ENCODE measurements at places on chromosomes 16 and 17. TPM values are rescaled to one million over a fixed set of nuclear protein-coding genes. Genes with fewer than 3 reads are reported as not detected.
A peak's percentile ranks its signal among the peaks of the same experiment; 100 is the strongest.

- no peaks in the 10 kb centered on the region for H3K4me1 ChIP-seq
- H3K4me3 ChIP-seq: no peak overlapping the region
- H3K27ac ChIP-seq: no peak overlapping the region
- peaks cover 2% of the 10 kb centered on the region for H3K27me3 ChIP-seq
Measured at GRCh38 chr16:21001262-21001661, 100.7 kb downstream of the LYRM1 start.

DNA sequence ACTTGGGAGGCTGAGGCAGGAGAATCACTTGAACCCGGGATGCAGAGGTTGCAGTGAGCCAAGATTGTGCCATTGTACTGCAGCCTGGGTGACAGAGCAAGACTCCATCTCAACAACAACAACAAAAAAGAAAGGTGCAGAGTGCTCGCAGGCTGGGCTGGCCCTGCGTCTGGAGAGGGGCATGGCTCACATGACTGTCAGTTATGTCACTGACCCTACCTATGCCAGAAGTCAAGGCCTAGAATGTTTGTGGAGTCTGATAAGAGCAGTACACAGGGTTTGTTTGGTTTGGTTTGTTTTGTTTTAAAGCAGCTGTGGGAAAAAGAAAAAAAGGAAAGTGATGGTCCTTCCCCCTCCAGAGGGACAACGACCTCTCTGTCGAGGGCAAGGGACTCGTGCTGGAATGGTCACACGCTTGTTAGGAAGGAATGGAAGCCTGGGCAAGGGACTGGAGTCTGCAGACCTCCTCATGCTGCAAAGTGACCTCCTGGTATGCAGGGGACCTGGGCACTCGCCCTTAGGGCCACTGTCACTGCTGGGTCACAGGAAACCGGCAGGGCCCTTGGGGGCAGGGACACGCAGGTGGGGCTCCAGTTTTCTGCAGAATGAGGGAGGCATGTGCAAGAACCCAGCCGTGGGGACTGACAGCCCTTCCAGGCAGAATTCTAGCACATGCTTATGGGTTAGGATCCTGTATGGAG, 10.1 kb upstream of the OSGIN1 start:
- no peak for DNase-seq
- no peaks in the 10 kb centered on the region for H3K36me3 ChIP-seq
- no peaks in the 10 kb centered on the region for H3K4me1 ChIP-seq
- H3K4me3 ChIP-seq: no peak overlapping the region
- no peaks in the 10 kb centered on the region for H3K27me3 ChIP-seq

DNA sequence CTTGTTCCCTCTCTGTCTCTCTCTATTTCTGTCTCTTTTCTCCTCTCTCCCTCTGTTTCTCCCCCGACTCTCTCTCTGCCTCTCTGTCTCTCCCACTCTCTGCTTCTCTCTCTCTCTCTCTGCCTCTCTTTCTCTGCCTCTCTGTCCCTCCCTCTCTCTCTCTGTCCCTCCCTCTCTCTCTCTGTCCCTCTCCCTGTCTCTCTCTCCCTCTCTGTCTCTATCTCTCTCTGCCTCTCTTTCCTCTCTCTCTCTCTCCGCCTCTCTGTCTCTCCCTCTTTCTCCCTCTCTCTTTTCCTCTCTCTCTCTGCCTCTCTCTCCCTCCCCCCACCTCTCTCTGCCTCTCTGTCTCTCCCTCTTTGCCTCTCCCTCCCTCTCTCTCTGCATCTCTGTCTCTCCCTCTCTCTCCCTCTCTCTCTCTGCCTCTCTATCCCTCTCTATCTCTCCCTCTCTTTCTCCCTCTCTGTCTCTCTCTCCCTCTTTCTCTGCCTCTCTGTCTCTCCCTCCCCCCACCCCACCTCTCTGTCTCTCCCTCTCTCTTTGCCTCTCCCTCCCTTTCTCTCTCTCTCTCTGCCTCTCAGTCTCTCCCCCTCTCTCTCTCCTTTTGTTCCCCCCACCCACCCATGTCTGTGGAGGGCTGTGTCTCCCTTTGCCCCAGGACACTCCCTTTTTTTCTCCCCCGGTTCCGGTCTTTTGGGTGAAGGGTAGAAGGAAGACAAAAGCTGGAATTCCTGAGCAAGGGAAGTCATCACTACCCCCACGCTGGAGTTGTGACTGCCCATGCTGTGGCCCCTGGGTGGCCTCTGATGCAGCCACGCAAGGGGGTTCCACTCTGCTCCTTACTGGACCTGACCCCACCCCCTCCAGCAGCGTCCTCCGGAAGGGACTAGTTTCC, 27.1 kb upstream of the MGAT5B start:
- H3K27ac ChIP-seq: no peak overlapping the region
- no peak overlapping the region for H3K4me3 ChIP-seq
- no peak for DNase-seq
- H3K4me1 ChIP-seq: peaks cover 14% of the 10 kb centered on the region
- peaks cover 25% of the 10 kb centered on the region for H3K27me3 ChIP-seq
- H3K36me3 ChIP-seq: no peaks in the 10 kb centered on the region

The ZNF205 gene
- total RNA-seq: not detected

The CDH13 gene
- not detected for total RNA-seq

DNA sequence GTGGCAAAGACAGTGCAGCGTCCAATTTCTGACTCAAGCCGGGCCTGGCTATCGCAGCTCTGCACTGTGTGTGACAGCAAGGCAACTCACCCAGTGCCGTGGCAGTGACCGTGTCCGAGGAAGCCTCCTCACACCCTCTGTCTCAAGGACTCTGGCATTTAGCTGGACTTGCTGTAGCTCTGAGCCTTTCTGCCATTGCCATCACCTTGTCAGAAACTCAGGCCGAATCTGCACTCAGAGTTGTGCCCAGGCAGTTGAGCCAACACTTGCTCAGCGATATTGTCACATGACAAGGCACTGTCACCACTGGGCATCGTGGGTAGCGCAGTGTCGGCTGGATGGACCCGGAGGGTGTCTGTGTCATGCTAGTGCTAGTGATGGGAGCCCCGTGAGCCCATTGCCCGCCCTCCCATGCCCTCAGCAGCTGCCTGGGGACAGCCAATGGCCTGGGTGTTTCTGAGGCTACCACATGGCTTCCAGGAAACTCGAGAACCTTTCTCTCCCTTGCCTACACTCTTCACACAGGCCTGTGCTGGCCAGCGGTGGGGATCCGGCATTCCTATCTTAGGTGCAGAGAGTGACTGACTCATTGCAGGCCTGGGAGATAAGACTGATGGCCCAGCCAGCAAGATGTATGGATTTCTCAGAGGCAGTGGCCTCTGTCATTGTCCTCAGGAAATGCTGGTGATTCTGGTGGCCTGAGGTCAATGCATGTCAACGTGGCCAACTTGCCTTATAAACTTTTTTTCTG, 22.1 kb upstream of the STH start:
- H3K4me1 ChIP-seq: peaks cover 31% of the 10 kb centered on the region
- no peak overlapping the region for H3K4me3 ChIP-seq
- no peak for DNase-seq
- no peaks in the 10 kb centered on the region for H3K36me3 ChIP-seq
- H3K27me3 ChIP-seq: no peaks in the 10 kb centered on the region
- no peak overlapping the region for H3K27ac ChIP-seq

DNA sequence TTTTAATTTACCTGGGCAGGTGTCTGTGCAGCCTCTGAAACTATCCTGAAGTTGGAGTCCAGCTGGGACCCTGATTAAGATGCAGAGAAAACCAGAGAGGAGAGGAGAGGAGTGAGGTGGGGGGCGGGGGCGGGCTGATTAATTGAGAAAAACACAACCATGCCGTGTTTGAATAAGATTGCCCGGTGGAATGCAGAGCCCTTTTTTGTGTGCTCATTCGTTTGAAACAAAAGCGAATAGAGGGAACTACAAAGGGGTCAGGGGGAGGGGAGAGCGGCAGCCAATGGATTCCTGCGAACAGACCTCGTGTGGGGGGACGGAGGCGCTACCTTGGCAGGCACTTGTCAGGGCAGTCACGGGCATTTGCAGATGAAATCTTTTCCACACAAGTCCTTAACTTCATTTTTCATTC, 355.8 kb downstream of the SOX9 start:
- no peak overlapping the region for H3K4me3 ChIP-seq
- no peak for DNase-seq
- no peaks in the 10 kb centered on the region for H3K4me1 ChIP-seq
- no peaks in the 10 kb centered on the region for H3K36me3 ChIP-seq
- no peaks in the 10 kb centered on the region for H3K27me3 ChIP-seq

- no peaks in the 10 kb centered on the region for H3K27me3 ChIP-seq
- no peak overlapping the region for H3K27ac ChIP-seq
- H3K4me1 ChIP-seq: no peaks in the 10 kb centered on the region
- no peak overlapping the region for H3K4me3 ChIP-seq
- DNase-seq: no peak
- H3K36me3 ChIP-seq: no peaks in the 10 kb centered on the region
Measured at GRCh38 chr17:20206068-20206467, 196.9 kb downstream of the SPECC1 start.

The TMEM106A gene
- 66.3 TPM for total RNA-seq

DNA sequence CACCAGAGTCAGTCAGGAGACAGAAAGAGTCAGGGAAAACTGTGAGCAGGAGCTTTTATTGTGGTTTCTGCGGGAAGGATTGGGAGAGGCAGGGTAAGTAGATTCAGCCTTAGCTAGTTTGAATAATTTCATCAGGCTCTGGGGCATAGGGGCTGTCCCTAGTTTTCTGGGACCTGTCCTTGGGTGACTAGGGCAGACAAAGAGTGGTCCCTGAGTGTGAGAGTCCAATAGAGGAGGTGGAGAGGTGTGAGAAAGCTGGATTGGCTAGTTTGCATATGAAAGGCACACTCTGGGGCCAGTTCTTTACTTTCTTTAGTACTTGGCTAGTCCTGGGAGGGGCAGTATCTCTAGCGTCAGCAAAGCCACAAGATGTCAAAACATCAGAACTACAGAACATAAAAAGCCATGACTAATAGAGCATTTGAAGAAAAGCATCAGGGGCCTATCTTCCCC, 255.6 kb downstream of the HS3ST3A1 start:
- no peak overlapping the region for H3K27ac ChIP-seq
- H3K4me3 ChIP-seq: no peak overlapping the region
- no peaks in the 10 kb centered on the region for H3K4me1 ChIP-seq
- H3K36me3 ChIP-seq: no peaks in the 10 kb centered on the region
- H3K27me3 ChIP-seq: no peaks in the 10 kb centered on the region
- no peak for DNase-seq

DNA sequence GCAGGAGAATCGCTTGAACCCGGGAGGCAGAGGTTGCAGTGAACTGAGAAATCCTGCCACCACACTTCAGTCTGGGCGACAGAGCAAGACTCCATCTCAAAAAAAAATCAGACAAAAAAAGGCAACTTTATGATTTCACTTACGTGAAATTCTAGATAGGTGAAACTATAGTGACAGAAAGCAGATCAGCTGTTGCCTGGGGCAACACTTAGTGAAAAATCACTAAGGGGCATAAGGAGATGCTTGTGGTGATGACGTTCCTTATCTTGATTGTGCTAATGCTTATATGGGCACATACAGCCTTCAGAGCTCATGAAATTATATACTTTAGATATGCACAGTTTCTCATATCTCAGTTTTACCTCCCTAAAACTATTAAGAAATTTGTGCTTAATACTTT, 41.6 kb upstream of the SLC5A10 start:
- no peaks in the 10 kb centered on the region for H3K27me3 ChIP-seq
- no peak for DNase-seq

DNA sequence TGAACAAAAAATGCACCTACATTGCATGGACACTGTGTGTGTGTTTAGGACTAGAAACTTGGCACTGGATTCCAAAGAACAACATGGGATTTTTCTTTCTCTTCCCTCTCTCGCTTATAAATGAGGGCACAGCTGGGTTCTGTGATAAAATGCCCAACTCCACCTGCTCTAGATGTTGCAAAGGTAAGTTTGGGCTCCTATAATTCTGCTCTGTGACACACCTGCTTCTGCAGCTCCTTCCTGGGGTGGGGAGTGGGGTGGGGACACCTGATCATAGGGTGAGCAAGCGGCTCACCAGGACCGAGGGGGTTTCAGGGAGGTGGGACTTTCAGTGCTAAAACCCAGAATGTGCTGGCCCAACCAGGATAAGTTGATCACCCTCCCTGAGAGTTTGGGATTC, 104.3 kb downstream of the AXIN2 start:
- no peak overlapping the region for H3K4me3 ChIP-seq
- H3K27me3 ChIP-seq: no peaks in the 10 kb centered on the region
- H3K27ac ChIP-seq: no peak overlapping the region
- H3K36me3 ChIP-seq: no peaks in the 10 kb centered on the region

The RAB40B gene
- total RNA-seq: 4.7 TPM

- no peaks in the 10 kb centered on the region for H3K27me3 ChIP-seq
- peaks cover 5% of the 10 kb centered on the region for H3K36me3 ChIP-seq
- no peak overlapping the region for H3K4me3 ChIP-seq
- peaks cover 30% of the 10 kb centered on the region for H3K4me1 ChIP-seq
- DNase-seq: peak; percentile 36
Measured at GRCh38 chr16:4529085-4530060, 9.2 kb downstream of the CDIP1 start.

The NLGN2 gene
- 3.4 TPM for total RNA-seq

DNA sequence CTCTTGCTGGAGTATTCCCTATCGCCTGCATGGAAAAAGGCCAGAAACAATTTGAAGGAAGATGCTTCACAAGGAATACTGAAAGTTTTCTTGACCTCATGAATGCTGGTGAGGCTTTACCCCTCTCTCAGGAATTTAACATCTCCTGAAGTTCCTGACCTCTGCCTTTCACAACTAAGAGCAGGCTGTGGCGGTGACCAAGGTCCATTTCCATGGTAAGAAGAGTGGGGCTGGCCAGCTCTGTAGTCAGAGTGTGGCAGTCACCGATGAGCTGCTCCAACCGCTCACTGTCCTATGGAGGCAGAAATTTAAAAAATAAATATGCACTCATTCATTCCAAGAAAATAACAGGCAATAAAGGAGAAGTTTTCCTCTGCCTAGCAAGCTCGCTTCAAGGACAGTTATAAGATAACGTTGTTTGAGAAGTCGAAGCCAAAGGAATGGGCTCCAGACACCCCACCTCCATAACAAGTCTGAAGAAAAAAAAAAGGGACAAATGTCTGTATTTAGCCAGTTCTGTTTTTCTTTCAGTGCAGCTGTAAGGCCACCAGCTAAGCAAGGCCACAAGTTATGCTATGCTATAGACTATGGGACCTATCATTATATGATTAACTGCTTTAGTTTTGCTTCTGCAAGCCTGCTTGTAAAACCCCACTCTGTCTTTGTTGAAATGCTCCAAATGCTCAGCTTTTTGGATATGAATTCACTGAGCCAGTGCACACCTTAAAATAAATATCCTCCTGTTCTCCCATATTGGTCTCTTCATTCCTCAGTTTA, 6.0 kb upstream of the CCL4L2 start:
- peaks cover 58% of the 10 kb centered on the region for H3K4me1 ChIP-seq
- DNase-seq: no peak
- H3K36me3 ChIP-seq: no peaks in the 10 kb centered on the region

The HOXB1 gene
- not detected for total RNA-seq

DNA sequence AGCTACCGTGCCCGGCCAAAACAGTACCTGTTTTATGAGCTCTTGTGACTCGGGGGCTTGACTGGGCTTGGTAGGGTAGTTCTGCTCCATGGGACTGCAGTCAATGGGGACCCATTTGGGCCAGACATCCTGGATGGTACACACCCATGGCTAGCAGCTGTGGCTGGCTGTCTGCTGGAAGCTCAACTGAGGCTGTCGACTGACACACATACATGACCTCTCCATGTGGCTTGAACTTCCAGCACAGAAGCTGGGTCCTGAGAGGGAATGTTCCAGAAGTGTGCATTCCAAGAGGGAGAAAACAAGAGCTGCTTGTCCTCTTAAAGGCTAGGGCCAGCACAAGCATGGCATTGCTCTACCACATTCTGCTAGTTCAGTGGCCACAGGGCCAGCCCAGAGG, 14.9 kb upstream of the NKD1 start:
- no peak overlapping the region for H3K4me3 ChIP-seq
- H3K27me3 ChIP-seq: peaks cover 12% of the 10 kb centered on the region
- no peak for DNase-seq
- H3K36me3 ChIP-seq: no peaks in the 10 kb centered on the region
- no peaks in the 10 kb centered on the region for H3K4me1 ChIP-seq

The HOXB9 gene
- total RNA-seq: not detected

GRCh38 chr17:50087246-50087911, 7.8 kb upstream of the PDK2 start:
- no peaks in the 10 kb centered on the region for H3K36me3 ChIP-seq
- H3K4me1 ChIP-seq: no peaks in the 10 kb centered on the region
- H3K27me3 ChIP-seq: no peaks in the 10 kb centered on the region
- no peak overlapping the region for H3K27ac ChIP-seq

Data from B cell (primary cell).